ENCODE measurements at places on chromosomes 4 and X.

GRCh38 chrX:136146614-136147314 lies 569 bp upstream of the FHL1 start:
- no peak for DNase-seq

GRCh38 chrX:40358994-40359393 lies 221.8 kb upstream of the ATP6AP2 start:
- DNase-seq = no peak

- DNase-seq = peak; percentile 4
Measured at GRCh38 chr4:149523039-149523438, 292.6 kb downstream of the IQCM start.

DNA sequence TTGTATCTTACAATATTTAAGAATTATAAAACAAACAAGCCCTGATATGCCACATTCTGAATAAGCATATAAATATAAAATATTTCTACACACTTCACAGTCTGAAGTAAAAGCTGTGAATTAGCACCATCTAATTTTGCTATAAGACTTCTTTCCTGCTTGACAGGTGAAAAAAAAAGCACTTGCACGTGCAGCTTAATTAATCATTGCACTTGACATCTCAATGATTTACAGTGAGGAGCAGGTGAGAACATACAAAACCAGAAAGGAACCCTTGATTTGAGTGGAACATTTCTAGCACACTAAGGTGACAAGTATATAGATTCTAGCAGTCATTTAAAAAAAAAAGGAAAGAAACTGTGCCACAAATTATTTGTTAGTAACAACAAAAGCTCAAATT lies 47.9 kb downstream of the CHIC2 start:
- no peak for DNase-seq

DNA sequence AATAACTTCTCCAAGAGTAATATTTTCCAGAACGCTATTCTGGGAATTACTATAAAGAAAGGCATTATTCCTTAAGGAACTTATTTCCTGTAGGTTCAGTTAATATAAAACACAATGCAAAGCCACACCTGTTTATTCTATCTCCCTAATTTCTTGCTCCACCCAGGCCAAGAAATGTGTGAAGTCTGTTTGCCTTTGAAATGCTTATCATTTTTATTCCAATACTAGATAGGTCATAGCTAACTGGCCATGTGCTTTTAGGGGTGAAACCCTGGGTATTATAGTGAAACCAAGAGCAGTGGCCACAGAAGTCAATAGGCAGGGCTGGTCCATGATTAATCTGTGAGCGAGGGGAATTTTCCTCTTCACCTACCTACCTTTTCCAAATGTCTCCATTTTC lies 14.8 kb downstream of the CXCL3 start:
- no peak for DNase-seq

DNA sequence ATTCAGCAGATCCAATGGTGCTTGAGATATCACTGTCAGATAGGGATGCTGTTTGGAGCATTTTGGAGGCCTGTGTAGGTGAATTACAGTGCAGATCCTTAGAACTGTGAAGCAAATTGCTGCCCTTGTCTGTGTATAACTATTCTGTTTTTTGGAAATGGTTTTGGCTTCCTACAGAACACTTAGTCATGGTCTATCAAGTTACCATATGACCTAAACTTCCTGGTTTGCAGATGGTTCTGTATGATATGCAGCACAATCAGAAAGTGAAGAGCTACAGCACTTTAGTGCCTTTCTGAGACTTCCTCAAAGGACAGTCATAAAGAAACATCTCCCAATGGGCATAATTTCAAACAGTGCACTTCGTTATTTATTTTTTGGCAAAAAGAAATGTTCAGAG lies 688.6 kb downstream of the SH3BGRL start:
- no peak for DNase-seq

- DNase-seq = peak; percentile 72
Measured at GRCh38 chr4:87543835-87544461, 14.8 kb upstream of the SPARCL1 start.

DNA sequence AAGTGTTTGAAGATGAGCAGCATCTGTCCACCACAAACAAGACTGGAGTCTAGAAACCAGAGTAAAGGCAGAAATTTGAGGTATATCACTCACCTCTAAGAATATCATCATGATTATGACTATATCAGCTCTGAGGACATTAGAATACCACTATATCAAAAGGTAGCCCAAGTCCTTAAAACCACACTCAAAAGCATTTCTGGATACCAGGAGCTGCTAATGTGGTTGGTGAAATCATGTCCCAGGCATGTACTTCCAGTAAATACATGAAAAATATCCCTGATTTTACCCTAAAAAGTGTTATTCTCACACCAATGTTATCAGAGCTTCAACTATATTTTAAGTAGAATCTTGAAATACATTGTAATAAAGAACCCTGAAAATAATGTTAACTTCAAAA lies 136.3 kb upstream of the SMAD1 start:
- peak; percentile 29 for DNase-seq

DNA sequence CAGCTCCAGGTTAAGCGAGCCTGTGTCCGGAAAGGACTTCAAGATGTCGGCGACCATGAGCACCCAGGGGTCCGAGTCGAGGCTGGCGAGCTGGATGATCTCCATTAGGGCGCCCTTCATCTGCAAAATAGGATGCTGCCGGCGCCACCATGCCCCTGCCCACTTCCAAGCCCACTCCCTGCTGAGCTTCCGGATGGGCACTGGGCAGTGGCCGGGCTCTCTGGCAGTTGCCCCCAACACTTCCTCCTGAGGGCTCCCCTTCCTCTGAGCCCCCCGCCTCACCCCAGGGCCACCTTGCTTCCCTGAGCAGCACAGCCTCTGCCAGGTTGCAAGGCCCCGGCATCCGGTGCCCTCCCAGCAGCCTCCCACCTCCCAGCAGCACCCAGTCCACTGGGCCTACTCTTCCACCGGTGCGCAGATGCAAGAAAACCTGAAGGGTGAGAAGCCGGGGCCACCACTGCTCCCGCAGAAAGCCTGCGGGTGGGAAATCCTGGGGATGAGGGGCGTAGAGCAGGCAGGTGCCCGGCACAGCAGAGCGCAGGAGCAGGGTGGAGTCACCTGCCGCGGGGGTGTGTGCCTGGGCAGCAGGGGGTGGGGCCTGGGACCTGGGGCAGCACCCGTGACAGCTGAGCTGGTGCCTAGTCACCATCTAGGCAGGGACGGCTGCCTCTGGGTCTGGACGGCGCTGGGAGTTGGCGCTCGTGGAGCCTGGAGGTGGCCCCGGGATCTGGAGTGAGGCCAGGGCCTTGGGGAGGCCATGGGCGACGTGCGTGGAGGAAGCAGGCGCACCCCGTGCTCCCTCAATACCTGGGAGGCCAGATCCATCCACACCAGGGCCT lies 17.0 kb downstream of the NELFA start:
- no peak for DNase-seq

DNA sequence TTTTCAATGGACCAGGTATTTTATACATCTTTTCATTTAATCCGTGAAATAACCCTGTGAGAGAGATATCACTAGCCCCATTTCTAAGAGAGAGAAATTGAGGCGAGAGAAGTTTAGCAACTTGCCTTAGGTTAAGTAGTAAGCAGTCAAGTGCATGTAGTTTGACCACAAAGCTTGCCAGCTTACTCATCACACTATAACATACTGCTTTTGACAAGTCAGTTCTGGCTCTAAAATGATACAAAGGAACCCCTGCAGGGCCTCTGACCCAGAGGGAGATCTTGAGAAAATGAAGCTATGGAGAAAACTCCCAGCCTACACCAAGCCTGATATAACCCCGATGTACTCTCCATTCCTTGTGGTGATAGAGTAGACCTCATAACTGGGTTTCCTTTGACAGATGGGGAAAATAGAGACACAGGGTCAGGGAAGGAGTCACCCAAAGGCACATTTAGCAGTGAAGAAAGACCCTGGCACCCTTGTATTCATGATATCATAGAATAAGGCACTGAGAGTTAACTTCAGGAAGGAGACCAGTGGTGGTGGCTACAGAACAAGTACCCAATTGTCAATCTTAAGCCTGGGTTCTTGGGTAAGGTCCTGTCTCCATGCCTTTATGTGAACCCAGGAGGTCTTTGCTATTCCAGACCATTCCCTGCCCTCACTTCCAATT lies 60.2 kb upstream of the MSN start:
- peak; percentile 74 for DNase-seq
